ENCODE measurements at places on chromosomes 1 and 21.

GRCh38 chr1:16924216-16924918 lies 2.6 kb downstream of the CROCC start:
- DNase-seq = no peak

DNA sequence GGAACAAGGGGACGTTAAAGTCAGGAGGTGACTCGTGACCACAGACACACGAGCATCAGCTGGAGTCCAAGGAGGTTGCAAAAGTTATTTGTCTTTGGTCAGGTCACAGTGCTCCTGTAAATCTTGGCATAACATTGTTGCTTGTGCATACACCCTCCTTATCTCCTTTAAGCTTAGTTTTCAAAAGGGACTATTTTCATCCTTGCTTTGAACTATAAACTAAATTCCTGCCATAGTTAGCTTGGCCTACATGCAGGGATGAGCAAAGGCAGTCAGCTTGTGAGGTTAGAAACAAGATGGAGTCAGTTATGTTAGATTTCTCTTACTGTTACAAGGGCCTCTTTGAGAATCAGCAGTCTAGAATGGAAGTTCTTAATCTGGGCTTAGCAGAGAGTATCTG lies 28.0 kb upstream of the FASLG start:
- no peak for DNase-seq

GRCh38 chr1:214660900-214661299 lies 57.9 kb downstream of the CENPF start:
- no peak for DNase-seq

DNA sequence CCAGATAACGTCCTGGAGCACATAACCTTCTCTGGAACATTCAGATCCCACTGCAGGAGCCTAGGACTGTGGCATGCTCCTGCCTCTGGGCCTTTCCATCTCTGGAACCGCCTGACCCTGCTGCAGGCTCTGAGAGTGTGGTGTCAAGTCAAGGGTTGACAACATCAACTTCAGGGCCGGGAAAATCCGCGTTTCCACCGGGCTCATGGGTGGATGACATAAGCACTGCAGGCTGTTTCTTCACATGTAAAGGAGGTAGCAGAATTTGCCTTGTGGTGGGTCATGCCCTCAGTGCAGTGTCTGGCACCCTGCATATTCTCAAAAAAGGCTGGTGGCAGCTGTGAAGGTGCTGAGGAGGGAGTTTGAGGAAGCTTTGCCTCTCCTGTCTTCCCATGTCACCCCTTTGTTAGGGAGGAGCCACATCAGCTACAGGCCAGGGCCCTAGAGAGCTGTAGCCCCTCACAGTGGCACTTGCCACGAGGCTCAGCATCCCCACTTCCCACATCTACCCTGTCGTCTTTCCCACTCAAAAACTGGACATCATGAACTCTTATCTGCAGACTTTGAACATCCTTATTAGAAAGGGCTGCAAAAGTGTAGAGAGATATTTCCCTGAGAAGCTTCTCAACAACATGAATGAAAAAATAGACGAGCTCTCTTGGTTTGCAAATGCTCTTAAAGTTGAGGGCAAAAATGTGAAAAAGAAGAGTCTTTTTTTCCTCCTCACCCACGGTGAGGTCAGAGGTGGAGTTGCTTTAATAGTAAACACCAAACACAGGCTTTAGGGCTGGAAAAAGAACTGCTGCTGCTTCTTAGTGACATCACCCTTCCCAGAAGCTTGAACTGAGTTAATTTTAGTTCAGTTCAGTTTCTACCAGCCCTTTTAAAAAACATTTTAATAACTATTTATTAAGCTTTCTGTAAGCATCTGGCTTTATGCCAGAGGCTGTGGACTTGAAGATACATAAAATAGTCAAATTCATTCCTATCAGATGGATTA lies 121.3 kb downstream of the HUNK start:
- DNase-seq = no peak

DNA sequence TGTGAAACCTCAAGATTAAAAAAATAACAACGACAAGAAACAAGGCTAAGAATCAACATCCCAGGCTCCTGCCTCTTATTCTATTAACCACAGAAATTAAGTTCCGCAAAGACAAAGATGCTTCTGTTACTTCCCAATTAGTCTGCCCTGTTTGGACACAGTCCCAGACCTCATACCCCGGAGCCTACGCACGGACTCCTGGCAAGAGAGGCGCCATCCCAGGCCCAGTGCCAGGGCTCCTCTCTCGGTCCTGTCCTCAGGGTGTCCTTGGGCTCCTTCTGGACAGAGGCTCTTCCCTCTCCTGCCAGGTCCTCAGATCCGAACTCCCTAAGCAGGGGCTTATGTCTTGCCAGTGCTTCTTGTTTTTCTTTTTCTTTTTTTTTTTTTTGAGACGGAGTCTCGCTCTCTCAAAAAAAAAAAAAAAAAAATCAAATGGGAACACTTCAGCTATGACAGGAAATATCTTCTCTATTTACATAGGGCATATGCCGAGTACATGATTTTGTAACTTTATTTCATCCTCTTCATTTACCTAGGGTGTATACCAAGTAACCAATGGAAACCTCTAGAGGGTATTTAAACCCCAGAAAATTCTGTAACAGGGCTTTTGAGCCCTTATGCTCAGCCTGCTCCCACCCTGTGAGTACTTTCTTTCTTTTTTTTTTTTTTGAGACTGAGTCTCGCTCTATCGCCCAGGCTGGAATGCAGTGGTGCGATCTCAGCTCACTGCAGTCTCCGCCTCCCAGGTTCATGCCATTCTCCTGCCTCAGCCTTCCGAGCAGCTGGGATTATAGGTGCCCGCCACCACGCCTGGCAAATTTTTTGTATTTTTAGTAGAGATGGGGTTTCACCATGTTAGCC lies 11.7 kb upstream of the ENO1 start:
- no peak for DNase-seq

DNA sequence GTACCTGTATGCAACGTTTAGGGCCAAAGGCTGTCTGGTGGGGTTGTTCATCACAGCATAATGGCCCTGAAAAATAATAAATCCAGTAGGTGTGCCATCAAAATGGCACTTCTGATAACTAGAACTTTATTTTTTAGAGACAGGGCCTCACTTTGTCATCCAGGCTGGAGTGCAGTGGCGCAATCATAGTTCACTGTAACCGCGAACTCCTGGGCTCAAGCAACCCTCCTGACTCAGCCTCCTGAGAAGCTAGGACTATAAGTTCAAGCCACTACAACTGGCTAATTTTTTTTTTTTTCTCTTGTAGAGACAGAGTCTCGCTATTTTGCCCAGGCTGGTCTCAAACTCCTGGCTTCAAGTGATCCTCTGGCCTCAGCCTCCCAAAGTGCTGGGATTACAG lies 4.7 kb downstream of the SNAPIN start:
- no peak for DNase-seq

- DNase-seq = no peak
Observed at GRCh38 chr1:165355139-165355976, 1.2 kb downstream of the LMX1A start.

DNA sequence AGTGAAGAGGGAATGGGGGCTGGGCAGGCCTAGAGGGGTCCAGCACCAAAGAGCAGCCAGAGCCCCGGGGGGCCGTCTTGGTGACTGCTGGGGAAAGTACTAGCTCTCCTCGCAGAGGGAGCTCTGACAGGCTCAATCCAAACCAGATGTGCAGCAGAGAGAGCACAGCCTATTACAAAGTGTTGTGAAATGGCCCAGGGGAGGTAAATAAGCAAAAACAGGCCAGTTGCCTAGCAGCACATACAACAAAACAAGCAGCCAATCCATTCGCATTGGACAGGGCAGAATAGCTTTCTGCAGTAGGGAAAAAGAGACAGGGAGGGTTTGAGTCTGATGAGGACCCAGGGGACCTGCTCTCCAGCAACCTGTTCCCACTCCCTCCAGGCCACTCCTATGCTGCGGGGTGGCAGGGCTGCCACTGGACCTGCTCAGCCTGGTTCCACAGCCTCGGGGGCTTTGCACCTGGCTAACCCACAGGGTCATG lies 239.6 kb upstream of the FGGY start:
- no peak for DNase-seq

DNA sequence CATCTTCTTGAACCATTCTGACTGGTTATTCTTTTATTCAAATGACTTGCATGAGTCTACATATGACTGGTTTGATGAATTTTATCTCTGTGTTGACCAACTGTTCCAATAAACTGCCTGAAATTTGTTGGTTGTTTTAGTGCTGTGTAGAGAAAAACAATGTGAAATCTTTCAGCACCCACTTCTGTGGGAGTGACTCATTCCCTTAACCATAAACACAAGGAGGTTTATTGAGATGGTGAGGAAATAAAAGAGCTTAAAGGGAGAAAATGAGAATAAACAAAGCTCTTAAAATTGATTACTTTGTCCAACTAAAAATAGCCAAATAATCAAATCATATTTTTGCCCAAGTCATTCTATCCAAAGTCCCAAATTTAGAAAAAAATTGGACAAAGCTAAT lies 341.1 kb downstream of the TGFB2 start:
- no peak for DNase-seq

GRCh38 chr1:45373573-45373972 lies 33.3 kb upstream of the MUTYH start:
- no peak for DNase-seq

- DNase-seq = peak; percentile 43
Observed at GRCh38 chr1:245153081-245153551, 1.7 kb upstream of the KIF26B start.

DNA sequence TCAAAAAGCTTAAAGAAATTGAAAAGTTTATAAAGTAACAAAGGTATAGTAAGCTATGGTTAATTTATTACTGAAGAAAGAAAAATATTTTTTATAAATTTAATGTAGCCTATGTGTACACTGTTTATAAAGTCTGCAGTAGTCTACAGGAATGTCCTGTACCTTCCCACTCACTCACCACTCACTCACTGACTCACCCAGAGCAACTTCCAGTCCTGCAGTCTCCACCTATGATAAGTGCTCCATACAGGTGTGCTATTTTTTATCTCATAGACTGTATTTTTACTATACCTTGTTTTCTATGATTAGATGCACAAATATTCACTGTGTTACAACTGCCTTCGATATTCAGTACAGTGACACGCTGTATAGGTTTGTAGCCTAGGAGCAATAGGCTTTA lies 106.6 kb downstream of the NR5A2 start:
- no peak for DNase-seq

GRCh38 chr1:26327956-26328362 lies 10.2 kb downstream of the CD52 start:
- no peak for DNase-seq

DNA sequence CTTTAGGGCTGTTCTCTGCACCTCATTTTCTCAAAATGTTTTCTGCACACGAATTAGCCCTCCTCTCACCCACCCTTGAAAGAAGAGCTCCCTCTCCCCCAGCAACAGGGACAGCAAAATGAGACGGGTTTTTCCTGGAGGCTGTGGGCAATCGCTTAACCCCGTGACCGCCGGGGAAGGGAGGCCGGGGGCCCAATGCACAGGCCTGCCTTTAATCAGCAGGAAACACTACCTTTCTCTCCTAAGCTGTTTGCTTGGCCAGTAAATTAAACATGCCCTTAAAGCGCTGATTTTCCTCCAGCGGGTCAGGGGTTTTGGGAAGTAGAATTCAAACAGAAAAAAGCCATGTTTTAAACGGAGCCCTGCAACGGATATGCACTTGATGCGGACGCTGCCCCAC lies 114.4 kb downstream of the PRDM16 start:
- no peak for DNase-seq

- no peak for DNase-seq
Observed at GRCh38 chr1:183301239-183301638, 115.2 kb downstream of the LAMC2 start.

- DNase-seq = no peak
Observed at GRCh38 chr1:214935258-214935657, 147.3 kb upstream of the KCNK2 start.

DNA sequence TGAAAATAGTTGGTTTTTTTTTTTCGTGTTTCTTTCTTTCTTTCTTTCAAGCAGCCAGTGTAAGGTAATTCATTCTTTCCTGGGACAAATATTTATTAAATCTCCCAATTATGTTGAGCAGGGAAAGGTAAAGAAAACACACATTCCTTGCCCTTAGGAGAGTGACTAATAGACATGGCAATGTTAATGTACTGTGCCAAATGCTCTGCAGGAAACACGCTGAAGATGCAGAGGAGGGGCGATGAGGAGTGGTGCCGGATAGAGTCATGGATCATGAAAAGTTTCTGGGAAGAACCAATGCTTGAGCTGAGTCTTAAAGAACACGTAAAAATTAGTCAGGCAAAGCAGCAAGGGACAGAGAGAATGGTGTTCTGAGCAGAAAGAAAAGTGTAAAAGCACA lies 199.2 kb downstream of the DNM3 start:
- no peak for DNase-seq
